ENCODE measurements at places on chromosomes 5 and 9.
A peak's percentile ranks its signal among the peaks of the same experiment; 100 is the strongest.

DNA sequence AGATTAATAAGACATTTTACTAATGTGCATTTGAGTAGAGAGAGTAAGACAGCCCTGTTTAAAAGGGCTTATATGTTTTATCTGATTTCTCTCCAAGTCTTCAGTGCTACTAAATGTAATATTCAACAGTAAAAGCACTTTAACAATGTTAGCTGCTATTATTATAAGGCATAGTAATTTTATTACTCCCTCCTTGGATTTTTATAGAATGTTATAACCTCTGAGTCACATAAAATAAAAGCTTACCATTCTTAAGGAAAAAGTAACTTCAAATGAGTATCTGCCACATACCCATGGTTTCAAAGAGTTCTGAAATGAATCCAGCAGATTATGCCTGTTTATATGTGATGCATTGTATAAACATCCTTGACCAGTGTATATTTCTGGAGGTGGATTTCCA is 19.0 kb downstream of the SPDL1 start:
- no peak for DNase-seq

DNA sequence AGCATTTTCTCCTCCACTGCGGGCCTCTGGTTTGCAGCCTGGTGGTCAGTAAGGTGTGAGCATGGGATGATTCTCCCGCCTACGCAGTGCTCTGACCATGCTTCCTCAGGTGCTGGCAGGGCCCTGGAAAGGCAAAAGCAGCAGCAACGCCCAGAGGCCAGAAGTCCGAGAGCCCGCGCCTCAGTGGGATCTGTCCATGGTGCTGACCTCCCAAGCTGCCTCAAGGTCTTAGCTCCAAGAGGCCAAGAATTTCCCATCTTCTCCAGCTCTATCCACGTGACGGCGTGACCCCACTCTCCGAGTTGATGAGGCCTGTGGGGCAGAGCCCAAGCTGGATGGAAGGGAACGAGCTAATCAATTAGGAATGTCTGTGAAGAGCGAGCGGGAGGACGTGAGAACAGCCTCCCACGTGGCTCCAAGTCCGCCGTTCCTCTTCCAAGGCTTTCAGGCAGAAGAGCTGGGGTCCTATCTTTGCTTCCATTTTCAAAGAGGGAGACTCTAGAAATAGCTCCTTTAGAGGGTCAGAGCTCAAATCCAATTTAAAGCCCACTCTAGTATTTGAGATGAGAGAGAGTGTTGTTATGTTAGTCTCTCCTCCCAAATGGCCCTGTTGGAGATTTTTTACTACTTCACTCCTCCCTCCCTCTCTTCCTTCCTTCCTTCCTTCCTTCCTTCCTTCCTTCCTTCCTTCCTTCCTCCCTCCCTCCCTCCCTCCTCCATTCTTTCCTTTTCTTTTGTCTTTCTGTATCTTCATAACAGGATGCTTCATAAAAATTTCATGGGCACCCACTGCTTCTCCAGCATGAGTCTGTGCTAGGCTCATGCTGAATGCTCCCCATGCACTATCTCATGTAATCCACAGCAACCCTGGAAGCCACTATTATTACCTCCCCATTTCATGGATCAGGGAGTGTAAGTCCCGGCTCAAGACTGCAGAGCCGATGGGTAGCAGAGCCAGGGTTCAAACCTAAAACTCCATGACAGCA is 69.3 kb downstream of the OLFM1 start:
- DNase-seq, result no peak

- DNase-seq, result peak; percentile 66
Observed at GRCh38 chr9:137878146-137878941, 762 bp downstream of the CACNA1B start.

GRCh38 chr9:8136477-8136876 is 336.9 kb upstream of the DMAC1 start:
- DNase-seq, result no peak

DNA sequence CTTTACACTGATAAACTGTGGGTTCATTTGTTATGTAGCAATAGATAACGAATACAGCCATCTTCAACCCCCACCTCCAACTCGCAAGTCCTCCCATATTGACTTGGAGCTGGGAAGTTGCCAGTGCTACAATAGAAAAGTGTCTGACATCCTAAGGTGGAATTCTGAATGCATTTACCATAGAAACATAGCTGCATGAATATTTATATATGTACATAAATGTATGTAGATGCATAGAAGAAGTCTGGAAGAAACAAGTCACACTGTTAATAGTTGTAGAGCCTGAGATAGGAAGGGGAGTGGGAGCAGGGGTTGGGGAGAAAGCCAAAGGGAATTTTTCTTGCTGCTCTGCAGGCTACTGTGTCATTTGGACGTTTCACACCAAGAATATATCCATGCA is 88.1 kb upstream of the SSBP2 start:
- no peak for DNase-seq

GRCh38 chr9:121213136-121213806 is 11.6 kb upstream of the RAB14 start:
- DNase-seq, result peak; percentile 70

DNA sequence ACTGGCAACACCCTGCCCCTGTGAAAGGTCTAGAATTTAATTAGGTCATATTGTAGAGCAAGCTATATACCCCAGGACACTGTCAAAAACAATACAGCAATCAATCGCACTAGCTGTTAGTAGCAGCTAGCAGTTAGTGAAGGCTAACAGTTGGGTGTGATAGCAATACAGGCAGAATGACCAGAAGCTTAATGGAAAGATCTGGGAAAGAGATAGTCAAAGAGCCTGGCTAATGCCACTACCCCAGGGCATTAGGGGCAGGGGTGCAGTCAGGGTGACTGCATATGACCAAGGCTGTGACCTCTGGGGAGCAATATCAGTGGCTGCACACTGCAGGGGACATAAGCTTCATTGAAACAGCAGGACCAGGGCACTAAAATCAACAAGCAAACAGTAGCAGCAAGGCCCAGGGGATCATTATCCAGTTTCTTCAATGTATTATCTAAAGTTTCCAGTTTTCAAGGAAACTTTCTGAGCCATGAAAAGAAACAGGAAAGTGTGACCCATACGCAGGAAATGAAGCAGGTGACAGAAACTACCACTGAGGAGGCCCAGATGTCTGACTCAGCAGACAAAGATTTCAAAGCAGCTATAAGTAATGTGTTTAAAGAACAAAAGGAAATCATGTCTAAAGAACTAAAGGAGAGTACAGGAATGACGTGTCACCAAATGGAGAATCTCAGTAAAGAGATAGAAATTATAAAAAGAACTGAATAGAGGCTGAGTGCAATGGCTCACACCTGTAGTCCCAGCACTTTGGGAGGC is 82.4 kb downstream of the ZNF354C start:
- no peak for DNase-seq

- DNase-seq, result no peak
Observed at GRCh38 chr5:73606206-73606753, 19.7 kb upstream of the ARHGEF28 start.

DNA sequence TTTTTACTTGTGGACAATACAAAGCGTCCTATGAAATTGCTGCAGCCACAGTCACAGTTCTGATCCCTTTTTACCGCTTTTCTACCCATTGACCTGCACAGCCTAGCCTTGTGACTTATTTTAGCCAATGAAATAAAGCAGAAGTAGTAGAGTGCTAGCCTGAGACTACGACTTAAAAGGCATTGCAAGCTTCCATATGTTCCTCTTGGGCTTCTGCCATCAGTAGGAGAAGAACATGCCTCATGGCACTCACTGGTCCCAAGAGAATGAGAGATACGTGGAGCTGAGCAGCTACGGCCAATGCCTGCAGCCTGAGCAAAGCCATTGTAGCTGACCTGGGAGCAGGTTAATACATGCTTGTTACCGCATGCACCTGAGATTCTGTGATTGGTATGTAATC is 416.6 kb upstream of the CLINT1 start:
- DNase-seq, result no peak

DNA sequence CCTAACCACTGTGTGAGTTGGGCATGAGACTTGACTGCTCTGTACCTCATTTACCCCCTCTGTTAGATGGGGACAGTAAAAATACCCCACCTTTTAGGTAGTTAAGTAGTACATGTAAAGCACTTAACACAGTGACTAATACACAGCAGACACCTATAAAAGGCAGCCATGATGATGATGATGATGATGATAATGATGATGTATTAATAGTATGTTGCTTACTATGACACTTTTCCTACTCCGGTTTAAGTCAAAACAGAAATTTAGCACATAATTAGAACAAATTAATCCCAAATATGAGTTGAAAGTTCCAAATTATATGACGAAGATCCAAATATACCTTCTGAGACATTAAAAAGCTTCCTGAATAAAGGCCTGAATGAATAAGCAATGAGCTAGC is 222.1 kb downstream of the GAPVD1 start:
- no peak for DNase-seq

DNA sequence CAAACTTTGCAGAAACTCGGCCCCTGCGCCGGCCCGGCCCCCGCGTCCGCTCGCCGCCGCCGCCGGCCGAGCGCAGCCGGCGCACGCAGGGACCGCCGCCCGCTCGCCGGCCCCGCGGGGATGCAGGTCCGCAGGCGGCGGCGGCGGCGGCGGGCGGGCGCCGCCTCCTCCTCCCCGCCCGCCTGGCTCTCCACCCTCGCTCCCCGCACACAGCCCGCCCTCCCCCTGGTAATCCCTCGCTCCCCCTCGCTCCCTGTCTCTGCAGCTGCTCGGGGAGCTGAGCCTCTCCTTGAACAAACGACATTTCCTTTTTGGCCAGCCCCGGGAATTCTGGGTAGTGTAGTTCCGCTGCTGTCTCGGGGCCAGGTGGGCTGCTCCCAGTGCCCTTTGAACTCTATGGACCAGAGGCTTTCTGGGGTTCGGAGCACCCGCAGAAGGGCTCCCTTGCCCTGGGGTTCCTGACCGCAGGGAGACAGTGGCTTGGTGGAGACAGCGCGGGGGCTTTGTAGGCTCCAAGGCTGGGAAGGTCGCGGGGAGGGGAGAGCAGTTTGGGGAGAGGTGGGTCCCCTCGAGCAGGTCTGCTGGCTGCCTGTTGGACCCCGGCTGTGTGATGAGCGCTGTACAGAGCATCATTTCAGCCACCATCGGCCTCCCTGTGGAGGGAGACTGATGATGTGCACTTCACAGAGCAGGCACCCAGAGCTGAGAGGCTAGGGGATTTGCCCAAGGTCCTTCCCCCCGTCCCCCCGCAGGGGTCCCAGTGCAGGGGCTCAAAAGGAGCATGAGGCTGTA is 1.8 kb upstream of the FAM78A start:
- peak; percentile 76 for DNase-seq

- DNase-seq, result no peak
Observed at GRCh38 chr5:34553581-34553980, 102.5 kb upstream of the RAI14 start.

- no peak for DNase-seq
Observed at GRCh38 chr9:83425240-83425639, 113.0 kb downstream of the FRMD3 start.

DNA sequence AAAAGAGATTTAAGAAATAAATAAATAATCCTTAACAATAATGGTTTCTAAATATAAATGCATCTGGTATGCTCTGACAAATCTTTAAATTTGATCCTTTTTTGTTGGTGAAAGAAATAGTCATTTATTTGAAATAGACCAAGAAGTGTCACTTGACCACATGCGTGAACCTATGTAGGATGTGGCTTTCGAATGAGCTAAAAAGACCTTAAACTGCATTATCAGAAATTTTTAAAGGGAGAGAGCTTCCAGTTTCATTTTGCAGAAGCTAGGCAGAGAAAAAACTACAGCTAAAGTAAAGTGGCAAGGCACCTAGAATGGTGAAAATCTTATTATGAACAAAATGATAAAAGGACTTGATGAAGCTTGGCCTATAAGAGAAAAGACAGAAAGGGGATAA is 309.2 kb upstream of the EFNA5 start:
- no peak for DNase-seq

- DNase-seq, result no peak
Observed at GRCh38 chr9:137375321-137376058, 47.5 kb downstream of the EXD3 start.

GRCh38 chr9:85941622-85941940 is 635 bp downstream of the NAA35 start:
- no peak for DNase-seq

DNA sequence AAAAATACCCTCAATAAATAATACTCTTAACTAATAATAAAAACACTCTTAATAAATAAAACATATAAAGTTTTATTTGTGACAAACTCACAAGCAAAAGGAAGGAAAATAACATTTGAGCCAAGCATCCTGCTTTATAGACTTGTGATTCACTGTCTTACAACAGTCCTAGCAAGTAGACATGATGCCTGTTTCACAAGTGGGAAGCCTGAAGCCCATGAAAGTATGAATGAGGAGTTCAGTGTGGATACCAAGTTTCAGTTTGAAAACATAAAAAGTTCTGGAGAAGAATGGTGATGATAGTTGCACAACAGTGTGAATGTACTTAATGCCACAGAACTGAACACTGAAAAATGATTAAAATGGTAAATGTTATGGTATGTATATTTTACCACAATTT is 10.9 kb downstream of the HABP4 start:
- no peak for DNase-seq

- DNase-seq, result no peak
Observed at GRCh38 chr9:86816868-86817267, 130.4 kb downstream of the GAS1 start.

- DNase-seq, result no peak
Observed at GRCh38 chr5:153081385-153081784, 409.1 kb upstream of the GRIA1 start.

- no peak for DNase-seq
Observed at GRCh38 chr9:103245369-103245768, 250.2 kb downstream of the CYLC2 start.

- no peak for DNase-seq
Observed at GRCh38 chr9:136086951-136087740, 7.9 kb downstream of the NACC2 start.

- no peak for DNase-seq
Observed at GRCh38 chr9:78289474-78289873, 7.5 kb upstream of the PSAT1 start.

DNA sequence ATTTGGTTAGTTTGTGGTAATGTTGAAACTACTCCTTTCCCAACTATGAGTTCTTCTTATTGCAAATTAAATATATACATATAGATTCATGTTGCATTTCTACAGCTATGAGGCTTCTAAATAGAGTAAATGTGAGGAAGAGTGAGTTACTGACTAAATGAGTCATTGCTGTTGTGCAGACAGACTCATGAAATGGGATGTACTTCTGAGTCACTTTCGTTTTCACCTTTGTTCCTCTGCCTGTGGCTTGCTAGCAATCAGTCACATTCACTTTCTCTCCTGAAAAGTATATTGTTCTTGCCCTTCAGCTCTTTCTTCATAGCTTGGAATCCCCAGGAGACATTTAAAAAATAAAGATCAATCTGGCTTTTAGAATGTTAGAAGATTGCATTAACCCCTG is 295.5 kb upstream of the SMC2 start:
- no peak for DNase-seq

- DNase-seq, result no peak
Observed at GRCh38 chr5:68374796-68375518, 159.4 kb downstream of the PIK3R1 start.

DNA sequence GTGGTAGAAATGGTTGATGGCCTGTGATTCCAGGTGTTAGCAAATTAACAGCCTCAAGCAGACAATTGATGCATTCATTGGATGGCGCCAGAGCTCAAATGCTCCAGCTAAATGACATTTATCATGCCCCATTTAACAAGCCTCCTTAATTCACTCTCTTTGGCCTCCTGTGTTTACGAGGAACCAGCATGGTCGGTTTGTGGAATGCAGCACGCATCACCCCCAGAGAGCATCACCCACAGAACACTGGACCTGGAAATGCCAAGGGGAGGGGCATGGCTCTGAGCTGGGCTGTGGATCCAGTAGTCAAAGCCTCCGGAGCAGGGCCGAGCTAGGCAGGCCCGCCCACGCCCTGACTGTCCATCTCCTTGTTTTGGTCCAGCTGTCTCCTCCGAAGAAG is 434.0 kb downstream of the GADD45G start:
- DNase-seq, result peak; percentile 83

- no peak for DNase-seq
Observed at GRCh38 chr9:28916348-28916747, 1343.1 kb upstream of the C9orf72 start.

- no peak for DNase-seq
Observed at GRCh38 chr5:141508798-141509611, 20.1 kb downstream of the PCDHGC5 start.
